ENCODE measurements at places on chromosomes 6 and 20.

DNA sequence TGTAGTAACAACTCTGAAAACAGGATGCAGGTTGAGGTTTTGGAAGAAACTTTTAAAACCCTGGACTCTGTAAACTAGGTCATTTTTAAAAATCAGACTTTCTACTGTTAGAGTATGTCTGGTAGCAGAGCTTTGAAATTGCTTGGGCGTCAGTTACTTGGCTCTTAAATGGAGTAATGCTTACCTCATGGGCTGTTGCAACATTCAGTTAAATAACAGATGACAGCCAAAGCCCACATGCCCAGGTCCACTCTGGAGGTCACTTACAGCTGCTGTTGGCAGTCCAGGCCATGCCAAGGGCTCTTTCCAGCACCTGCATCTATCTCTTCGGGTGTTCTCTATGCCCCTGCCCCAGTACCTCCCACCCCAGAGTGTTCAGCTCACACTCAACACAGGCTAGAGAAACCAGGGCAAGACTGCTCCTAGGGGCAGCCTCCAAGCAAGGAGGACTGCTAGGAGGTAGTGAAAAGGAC, 96.4 kb downstream of the BANF2 start:
- no peak for DNase-seq

DNA sequence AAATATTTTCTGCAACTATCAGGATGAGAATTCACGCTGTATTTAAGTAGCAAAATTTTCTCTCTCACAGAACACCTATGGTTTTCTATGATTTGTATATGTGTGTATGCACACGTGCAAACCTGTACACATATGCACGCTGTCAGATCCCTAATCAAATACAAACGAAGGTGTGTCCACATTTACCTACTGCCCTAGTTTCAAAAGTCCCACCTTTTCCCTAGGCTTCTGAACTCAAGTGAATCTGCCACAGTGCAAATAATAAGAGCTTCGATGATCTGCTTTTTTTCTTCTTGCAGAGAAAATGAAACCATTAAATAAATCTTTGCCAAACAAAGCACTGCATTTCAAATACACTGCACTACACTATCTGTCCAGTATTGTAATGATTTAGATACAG, 6.5 kb downstream of the HIVEP2 start:
- DNase-seq = no peak

- DNase-seq = no peak
These were observed 1.2 kb upstream of the TMEM217 start for GRCh38 chr6:37259191-37259590.

DNA sequence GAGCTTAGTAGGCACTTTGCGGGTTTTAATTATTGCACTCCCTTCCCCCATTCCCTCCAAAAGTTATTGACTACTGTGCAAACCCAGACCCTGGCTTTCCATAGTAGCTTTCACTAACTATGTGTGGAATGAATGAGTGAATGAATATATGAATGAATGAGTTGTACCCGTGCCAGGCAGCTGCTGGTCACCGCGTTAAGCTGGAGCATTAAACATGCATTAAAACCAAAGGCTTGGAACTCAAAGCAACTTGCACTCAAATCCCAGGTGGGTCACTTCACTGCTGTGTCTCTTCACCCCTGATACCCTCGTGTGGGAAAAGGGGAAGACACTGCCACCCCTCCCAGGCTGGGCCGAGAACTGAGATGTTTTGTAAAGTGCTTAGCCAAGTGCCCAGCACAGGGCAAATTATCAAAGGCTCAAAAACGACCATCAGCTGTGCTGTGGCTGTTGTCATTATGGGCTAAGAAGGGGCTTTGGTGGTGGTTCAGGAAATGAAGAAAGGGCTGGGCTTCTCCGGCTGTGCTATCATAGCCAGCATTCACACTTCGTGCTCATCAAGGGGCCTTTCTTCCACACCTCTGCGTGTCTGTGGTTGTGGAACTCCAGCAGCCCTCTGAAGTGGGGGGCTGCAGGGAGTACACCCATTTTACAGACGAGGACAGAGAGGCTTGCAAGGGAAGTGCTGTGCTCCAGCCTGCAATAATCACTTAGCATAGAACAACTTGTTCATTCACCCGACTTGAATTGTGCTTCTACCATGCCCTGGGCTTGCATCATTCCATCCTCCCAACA, 60.2 kb upstream of the STX16 start:
- DNase-seq = no peak

DNA sequence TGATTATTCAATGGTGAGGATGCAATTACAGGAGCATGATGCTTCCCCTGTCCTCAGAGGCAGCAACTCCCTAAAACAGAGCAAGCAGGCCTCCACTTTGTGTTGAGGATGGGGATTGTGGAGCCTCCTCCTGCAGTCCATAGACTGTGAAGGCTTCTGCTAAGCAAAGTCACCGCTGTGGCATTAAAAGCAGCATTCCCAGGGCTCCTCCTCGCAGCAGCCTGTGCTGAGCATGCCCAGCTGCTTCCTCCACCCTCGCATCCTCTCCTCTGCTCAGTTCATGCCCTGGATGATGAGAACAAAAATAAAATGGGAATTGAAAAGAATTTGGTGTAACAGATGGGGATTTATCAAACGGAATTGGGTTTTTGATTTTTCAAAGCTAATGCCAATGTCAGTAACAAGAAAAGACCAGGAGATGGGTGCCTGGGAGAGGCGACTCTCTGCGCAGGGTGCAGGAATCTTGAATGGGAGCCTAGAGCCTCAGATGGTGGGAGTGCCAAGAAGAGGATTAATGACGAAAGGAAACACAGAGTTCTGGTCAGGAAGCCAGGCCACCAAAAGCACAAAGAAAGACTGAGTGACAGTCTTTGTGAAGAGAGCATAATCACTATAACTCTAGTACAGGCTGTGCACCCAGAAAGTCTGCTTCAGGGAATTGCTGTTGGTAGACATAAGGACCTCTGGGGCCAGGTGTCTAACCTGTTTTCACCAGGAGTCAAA, 347.6 kb downstream of the TPBG start:
- no peak for DNase-seq

DNA sequence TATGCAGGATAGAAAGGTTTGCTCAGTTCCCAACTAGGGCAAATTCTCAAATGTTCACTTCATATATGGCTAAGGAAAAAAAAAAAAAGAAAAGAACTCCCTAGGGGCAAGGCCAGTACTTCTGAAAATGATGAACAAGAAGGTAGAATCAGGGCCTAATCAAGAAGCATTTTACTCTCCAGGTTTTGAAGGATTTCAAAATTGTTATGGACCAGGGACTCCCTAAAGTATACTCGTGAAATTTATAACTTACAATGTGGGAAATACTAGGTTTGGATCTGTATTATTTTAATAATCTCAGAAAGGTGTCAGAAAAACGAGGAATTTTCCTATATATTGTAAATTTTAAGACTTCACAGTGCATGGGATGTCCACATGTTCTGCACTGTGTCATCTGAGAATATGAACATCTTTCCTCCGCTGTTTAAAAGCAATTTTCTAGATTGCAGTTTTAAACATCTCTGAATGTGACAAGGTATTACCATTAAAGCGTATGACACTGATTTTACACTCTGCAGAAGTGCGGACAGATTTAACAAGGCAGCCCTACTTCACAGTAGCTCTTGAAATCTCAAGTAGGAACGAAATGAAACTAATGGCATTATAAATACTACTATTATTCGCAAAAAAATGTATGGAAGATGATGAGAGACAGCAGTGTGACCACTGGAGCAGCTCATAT, 14.0 kb downstream of the PLAGL1 start:
- DNase-seq = no peak

- DNase-seq = no peak
These were observed 27.3 kb upstream of the SLC22A23 start for GRCh38 chr6:3484192-3484591.

GRCh38 chr6:13370623-13371022, 42.3 kb upstream of the TBC1D7 start:
- no peak for DNase-seq

- no peak for DNase-seq
These were observed 3.2 kb upstream of the BPIFA1 start for GRCh38 chr20:33232486-33233072.

DNA sequence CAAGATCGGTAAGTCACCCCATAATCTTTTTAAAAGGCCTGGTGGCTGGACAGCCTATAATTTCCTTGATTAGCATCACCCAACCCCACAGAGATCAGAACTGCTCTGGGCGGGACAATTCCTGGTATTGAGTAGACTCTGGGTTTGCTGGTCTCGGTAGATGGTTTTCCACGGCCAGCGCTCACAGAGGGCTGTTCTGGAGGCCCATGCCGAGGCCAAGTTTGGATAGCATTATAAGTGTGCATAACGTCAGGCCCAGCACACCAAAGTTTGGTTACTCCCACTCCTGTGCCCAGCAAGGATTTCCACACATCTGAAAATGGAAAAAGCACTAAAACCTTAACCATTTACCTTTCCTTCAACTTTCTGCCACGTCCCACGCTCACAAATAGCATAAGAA, 104.7 kb upstream of the RREB1 start:
- no peak for DNase-seq
